Activated naive CD4-positive, alpha-beta T cell treated with anti-CD3 and anti-CD28 coated beads, Interleukin-2, amount 50 U/mL, for 16 hours (primary cell): ENCODE measurements at places on chromosomes 16 and 17.

- no peak for DNase-seq
Measured at GRCh38 chr17:27282054-27282551, 11.8 kb upstream of the WSB1 start.

- peak; percentile 54 for DNase-seq
Measured at GRCh38 chr17:1865252-1866037, 35.6 kb downstream of the RPA1 start.

- DNase-seq = no peak
Measured at GRCh38 chr16:57028086-57028485, 38.7 kb downstream of the NLRC5 start.

DNA sequence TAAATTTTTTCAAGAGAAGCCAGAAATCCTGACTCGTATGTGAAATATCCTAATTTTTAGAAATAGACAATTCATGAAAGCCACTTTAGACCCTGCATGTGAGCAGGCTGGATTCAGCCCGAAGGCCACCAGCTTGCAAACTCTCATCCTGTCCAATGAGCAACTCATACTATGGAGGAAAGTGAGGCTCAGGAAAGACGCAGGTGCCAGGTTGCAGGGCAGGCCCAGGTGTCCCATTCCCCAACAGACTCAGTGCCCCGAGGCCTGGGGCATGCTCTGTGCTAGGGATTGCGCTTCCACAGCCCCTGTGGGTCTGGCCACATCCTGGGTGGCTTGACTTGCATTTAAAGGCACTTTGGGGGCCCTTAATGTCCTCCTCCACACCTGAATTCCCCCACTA is 16.7 kb upstream of the RASD1 start:
- DNase-seq = no peak

- no peak for DNase-seq
Measured at GRCh38 chr16:87698241-87698640, 67.5 kb downstream of the KLHDC4 start.

- no peak for DNase-seq
Measured at GRCh38 chr17:10162096-10162495, 36.3 kb downstream of the GAS7 start.

- peak; percentile 74 for DNase-seq
Measured at GRCh38 chr17:78421534-78422266, 43.3 kb downstream of the PGS1 start.

DNA sequence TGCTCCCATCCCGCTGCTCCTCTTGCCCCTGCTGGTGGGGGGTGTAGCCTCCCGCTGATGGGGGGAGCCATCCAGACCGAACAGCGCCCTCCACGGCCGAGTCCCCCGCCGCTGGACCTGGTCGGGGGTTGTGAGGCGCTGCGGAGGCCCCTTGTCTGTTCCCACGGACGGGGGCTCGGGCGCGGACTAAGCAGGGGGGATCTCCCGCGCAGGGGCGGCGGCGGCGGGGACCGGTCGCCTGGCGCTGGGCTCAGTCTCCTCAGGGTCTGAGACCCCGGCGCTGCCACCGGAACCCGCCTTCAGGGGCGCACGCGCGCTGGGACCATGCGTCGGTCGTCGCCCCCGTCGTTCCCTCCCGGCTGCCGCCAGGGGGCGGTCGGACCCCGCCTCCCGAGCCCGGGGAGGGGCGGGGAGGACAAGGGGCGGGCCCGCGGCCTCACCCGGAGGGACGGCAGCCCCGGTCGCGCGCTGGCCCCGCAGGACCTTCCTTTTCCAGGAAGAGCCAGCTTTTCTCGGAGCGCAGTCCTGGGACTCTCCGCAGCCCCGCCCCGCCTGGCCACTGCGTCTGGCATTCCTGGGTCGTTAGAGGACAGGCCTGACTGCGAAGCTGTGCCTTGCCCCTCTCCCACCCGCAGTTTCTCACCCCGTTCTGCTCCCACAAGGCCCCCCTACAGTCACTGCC is 6.3 kb upstream of the IL32 start:
- DNase-seq = peak; percentile 86

DNA sequence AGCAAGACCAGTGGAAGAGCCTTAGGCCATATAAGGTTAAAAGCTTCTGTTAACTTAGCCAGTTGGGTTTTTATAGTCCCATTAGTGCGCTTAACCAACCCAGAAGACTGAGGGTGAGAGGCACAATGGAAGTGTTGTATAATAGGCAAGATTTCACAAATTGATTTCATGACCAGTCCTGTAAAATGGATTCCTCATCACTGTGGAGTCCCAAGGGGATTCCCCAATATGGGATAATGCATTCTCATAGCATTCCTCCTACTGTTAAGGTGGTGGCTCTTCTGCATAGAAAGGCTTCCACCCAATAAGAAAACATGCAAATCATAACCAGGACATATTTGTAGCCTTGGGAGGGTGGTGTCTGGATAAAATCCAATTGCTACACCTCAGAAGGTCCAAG is 22.1 kb upstream of the B4GALNT2 start:
- no peak for DNase-seq
